Stimulated activated CD4-positive, alpha-beta T cell treated with anti-CD3 and anti-CD28 coated beads, Interleukin-1b, Interleukin-23, amount 100 ng/mL, for 1 hour (primary cell): ENCODE measurements at places on chromosomes 5 and 9.

DNA sequence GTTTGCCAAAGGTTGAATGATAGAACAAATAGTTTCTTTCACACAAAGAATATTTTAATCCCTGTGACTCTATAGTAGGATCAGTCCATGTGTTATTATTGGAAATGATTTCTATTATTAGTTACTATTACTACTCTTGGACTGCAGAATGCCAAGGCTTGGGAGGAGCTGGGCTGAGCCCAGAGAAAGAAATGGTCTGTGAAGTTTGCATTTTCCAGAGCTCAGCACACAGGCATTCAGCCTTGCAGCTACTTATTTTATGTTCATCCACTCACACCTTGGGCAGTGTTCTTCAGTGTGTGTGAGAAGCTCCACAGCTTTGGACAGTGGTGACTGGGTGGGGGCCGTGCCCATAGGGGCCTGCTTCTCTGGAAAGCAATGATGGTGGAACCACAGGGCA, 583.1 kb downstream of the CCDC171 start:
- DNase-seq, result no peak

DNA sequence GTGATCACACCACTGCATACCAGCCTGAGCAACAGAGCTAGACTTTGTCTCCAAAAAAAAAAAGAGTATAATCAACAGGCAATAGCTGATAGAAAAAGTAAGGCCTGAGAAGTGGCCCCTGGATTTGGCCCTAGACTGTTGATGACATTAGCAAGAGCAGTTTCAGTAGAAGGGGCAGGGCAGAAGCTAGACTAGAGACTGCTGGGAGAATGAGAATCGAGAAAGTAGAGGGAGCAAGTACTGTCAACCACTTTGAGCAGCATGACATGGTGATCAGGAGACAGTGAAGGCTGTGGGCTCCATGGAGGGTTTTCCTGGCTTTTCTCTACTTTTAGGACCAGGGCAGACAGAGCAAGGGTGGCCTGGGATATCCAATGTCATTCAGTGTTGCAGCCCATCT, 34.9 kb upstream of the B4GALT1 start:
- DNase-seq, result no peak

DNA sequence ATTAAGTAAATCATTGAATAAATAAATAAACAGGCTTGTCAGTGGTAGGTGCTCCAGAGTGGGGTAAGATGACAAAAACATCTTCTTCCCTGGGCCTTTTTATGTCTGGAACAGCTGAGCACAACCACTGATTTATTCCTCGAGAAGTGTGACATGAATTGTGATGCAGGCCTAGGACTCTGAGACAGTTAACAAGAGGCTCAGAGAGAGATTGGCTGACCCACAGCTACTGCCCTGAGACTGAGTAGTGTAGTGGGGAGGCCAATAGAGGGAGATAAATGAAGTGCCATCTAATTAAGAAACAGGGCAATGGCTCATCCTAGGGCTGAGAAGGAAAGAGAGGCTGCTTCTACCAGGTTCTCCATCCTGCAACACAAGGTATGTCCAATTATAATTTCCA, 369.3 kb upstream of the TRPC7 start:
- no peak for DNase-seq

DNA sequence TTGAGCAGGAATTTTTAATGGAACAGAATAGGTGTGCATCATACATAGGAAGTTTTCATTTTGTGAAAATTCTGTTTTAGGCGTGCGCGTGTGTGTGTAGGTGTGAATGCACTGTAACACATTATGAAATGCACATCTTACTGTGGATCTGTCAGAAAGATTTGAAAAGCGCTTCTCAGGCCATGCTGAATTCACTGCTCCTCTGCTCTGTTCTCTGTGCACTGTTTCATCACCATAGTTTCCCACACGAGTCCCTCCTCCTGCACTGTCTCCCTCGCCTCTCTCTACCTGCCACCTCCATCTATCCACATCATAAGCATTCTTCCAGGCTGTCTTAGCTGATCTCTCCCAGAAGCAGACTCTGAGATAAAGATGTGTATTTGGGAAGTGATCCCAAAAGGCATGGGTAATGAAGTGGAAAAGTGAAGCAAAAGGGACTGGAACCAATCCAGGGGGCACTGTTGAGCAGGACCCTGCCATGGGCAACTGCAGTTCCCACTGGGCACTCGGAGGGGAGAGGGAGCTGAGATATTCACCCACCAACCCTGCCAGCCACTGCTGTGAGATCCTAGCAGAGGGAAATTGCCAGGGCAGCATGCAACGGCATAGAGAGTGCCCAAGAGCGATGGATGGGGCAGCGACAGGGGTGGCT, 65.9 kb downstream of the GABBR2 start:
- no peak for DNase-seq

DNA sequence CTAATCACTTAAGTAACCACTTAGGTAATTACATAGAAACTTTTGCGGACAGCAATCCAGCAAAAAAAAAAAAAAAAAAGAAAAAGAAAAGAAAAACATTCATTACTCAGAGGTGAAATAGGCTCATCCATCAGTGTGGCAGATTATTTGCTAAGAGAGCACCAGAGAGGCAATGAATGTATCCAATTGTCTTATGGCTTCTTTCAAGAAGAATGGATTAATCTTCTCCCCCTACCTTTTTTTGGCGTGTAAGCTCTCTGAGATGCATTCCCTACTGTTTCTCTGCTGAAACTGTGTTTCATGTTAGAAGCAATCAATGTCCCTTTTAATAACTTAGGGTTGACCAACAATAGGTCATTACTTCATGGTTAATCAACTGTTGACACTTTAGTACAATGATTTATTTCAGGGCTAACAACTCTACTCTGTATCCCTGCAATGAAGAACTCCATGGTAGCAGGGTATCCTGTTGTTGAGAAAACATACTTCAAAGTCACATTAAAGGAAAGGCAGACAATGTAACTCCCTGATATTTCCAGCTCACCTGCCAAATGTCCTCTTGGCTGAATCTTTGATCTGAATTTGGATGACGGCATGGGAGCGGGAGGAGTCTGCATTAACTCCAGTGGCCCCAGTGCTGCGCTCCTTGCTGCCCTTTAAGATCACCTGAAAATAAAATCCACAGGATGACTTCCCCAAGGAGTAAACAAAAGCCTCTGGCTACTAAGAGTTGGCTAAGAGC, 57.6 kb downstream of the KIF24 start:
- DNase-seq, result no peak

- no peak for DNase-seq
Observed at GRCh38 chr5:141094481-141095262, at the start of gene PCDHB2. Gene PCDHB2, plus strand, starts transcription at chr5:141094615. Its CDS starts 176 bp downstream, at chr5:141094791.

GRCh38 chr5:154251529-154251928, 61.0 kb downstream of the GALNT10 start:
- no peak for DNase-seq

GRCh38 chr5:149687486-149688168, 42.5 kb upstream of the PPARGC1B start:
- no peak for DNase-seq

- no peak for DNase-seq
Observed at GRCh38 chr5:145180371-145180770, 654.8 kb downstream of the PRELID2 start.

DNA sequence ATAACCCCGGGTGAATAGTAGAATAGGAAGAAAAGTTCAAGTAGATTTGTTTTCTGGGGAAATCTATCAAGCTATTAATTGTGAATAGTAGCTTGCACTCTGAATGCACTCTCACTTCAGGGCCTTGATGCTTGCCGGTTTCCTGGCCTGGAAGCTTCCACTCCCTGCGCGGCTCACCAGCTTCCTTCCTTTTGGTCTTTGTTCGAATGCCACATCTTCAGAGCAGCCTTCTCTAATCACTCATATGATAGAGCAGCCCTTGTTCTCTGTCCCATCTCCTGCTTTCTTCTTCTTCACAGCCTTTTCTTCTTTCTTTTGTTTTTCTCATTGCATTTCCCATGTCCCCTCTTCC, 146.7 kb downstream of the MAST4 start:
- DNase-seq, result no peak

- DNase-seq, result no peak
Observed at GRCh38 chr5:9108162-9108561, 437.7 kb downstream of the SEMA5A start.

- DNase-seq, result no peak
Observed at GRCh38 chr9:109245310-109245897, 75.5 kb downstream of the EPB41L4B start.

GRCh38 chr9:5646116-5646515, 17.2 kb downstream of the RIC1 start:
- no peak for DNase-seq

DNA sequence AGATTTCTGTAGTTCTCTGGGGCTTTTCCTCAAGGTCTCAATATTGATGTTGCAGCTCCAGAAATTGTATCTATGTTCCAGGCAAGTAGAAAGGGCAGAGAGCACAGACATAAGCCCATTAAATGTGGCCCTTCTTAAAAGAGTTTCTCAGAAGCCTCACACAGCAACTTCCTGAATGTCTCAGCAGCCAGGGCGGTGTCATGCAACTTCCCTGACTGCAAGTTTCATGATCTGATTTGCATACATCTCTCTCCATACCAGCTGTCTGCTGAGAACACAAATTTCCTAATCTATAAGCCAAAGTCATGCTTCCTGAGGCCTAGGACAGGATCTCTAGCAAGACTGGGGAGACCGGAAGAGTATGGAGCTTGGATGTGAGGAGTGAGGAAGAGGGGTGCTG, 13.0 kb downstream of the RGS7BP start:
- no peak for DNase-seq

DNA sequence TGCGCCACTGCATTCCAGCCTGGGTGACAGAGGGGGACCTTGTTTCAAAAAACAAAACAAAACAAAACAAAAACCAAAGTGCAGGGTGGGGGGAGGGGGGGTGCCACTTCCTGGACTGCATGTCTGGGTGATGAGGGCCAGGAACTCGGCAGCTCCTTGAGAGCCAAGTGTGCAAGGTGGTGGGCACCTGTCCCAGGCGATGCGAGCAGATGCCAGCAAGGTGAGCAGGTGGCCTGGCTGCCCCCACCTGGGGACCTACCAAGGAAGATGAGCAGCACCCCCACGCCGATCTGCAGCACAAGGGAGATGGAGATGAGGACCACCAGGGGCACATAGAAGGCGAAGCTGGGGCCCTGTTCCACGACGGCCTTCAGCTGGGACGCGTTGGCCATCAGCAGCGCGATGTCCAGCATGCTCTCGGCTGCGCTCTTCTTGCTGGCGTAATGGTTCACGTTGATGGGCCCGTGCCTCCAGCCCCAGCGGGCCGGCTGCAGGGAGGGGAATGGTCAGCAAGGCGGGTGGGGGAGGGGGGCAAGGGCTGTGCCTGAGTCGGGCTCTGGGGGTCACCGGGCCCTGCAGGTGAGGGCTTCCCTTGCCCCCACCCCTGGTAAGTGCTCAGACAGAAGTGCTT, 7.8 kb downstream of the NINJ1 start:
- DNase-seq, result no peak

- DNase-seq, result no peak
Observed at GRCh38 chr5:39399135-39400036, 25.4 kb downstream of the DAB2 start.

DNA sequence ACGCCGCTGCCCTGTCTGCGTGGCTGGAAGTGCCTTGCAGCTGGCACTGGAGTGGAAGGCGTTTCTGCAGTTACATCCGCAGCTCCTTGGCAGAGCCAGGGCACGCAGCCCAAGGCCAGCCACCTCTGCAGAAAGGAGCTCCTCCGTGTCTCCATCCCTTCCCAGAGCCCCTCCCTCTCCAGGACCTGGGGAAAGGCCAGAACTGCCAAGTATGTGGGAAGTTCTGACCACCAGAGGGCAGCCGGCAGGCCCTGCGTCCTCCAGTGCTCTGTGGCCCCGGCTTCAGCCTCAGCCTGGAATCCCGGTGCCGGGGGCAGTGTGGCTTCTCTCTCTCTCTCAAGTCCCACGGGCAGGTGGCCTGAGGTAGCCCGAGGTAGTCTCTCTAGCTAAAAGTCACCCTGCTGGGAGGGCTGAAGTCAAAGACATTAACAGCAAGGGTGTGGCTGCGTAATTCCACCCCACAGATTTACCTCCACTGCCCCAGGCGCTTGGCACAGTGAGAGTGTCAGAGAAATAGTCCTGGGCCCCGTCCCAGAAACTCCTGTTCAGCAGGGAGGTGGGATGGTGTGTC, 101.7 kb upstream of the FCN2 start:
- DNase-seq, result no peak

DNA sequence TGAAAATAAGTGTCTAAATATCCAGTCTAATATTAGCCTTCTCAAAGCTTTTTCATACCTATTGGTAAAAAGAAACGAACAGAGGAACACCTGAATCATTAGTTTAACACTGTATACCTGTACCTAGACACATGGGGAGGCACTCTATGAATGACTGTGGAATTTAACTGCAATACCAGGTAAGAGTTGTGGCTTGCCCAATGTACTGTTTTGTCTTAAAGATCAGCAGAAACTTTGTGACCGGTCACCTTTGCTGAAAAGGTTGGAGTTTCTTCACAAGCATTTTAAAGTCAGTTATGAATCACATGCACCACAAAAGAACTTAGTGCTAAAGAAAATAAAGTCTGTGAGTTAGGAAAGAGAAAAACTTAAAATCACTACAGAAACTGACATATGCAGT, 2.4 kb downstream of the PGGT1B start:
- DNase-seq, result no peak

- no peak for DNase-seq
Observed at GRCh38 chr5:57002959-57003485, 51.1 kb upstream of the MIER3 start.

- DNase-seq, result no peak
Observed at GRCh38 chr5:22354956-22355355, 498.2 kb downstream of the CDH12 start.

GRCh38 chr9:95508242-95508967, 8.4 kb downstream of the PTCH1 start:
- DNase-seq, result no peak
